C1 segment of cervical spinal cord (tissue), 14 donors: ENCODE measurements at places on chromosomes 11 and 22.

- DNase-seq: no peak
Observed at GRCh38 chr22:42610186-42610585, 4.5 kb downstream of the POLDIP3 start.

DNA sequence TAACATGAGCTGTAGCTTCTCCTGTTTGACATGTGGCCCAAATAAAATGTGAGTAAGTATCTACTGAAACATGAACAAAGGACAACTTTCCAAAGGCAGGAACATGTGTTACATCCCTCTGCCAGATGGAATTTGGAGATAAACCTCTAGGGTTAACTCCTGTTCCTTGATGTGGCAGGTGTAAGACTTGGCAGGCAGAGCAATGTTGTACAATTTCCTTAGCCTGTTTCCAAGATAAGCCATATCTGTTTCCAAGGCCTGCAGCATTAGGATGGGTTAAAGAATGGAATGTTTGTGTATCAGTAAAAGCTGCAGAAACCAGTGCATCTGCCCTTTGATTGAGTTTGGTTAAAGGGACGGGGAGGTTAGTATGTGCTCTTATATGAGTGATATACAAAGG is 8.8 kb upstream of the DNAJB13 start:
- no peak for DNase-seq

DNA sequence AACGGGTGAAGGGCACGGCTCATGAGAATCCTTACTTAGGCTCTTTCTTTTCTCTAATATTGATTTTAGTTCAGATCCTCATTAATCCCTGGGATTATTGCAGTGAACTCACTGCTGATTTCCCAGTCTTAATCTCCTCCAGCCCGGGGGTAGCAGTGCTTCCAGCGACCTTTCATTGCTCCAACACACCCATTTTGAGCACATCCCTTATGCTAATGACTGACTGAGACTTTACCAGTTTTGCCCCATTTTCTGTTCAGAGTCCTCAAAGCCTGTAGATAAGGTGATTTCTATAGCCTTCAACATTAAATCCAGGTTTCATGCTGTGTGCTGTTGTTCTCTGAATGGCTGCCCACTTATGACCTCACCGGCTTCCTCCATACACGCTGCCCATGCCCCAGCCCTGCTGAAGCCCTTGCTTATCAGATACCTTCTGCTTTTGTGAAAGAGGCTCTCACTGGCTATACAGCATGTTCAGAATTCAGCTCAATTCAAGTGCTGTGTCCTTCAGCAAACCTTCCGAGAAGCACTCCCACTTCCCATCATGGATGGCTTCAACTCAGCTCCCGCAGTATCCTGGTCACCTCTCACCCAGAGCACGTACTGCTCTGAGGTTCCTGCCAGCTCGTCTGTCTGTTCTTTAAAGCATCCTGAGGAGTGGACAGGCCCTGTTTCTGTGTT is 49.0 kb downstream of the PPFIA1 start:
- no peak for DNase-seq

GRCh38 chr11:76185511-76185910 is 20.8 kb downstream of the WNT11 start:
- DNase-seq: no peak

GRCh38 chr11:27909386-27909785 is 198.6 kb downstream of the KIF18A start:
- DNase-seq: no peak

- no peak for DNase-seq
Observed at GRCh38 chr22:50695421-50696250, 23.0 kb downstream of the SHANK3 start.

DNA sequence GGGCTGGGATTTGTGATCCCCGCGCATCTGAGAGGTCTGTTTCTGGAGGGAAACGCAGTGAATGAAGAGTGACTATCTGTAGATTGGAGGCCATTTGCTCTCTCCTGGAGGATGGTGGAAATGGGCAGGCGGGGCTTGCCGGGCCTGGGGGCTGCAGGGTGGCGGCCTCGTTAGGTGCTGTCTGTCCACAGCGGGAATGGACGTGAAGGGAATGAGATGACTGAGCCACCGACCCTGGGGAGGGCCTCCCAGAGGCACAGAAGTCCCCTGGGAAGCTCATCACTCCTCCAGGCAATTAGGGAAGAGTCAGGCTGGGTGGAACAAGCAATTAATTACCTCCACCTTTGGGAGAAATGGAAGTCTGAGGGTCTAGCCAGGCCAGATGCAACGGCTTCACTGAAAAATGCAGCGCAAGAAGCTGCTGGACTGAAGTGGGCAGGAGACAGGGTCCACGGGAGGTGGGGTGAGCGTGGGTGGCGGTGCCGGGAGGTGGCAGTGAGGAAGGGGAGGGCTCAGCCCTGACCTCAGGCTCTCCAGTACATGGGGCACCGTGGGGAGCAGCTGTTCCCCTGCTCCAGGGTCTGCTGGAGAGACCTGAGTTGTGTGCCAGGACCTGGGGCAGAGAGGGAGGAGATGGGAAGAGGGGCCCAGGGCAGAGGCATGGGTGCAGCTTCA is 524.5 kb downstream of the BRD1 start:
- DNase-seq: no peak

GRCh38 chr22:27734066-27734465 is 67.5 kb downstream of the MN1 start:
- DNase-seq: no peak

GRCh38 chr11:1109918-1110705 is 35.4 kb downstream of the MUC2 start:
- DNase-seq: no peak

- no peak for DNase-seq
Observed at GRCh38 chr11:84292006-84292405, 1005.8 kb upstream of the CCDC90B start.

DNA sequence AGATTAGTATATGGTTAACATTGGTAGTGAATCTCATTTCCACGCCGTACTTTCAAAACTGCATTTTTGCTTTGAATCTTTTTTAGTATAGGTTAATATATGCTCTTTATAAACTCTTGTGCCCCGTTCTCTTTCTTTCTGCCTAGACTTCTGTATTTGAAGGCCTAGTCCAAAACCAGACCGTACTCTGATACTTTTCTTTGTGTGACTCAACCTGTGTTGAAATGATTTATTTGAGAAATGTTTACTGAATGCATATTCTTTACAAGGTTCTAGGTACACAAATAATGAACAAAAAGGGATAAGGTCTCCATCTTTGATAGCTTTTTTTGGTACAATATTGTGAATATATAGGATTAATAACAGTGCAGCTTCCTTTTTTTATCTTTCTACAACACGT is 68.3 kb downstream of the HIPK3 start:
- DNase-seq: no peak

DNA sequence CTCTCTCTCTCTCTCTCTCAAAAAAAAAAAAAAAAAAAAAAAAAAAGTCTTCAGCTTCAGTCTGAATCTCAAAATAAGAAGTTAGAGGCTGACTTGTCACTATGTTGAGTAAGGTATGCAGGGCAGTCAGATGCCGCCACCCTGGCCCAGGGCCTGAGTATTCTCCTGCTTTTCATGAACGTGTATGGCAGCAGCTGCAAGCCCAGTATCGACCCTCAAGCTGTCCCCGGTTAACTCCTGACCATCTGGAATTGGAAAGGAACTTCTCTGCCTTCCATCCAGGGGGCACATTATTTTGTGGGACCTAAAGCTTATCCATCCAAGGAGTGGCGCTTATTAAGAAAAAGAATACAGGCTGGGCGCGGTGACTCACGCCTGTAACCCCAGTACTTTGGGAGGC is 11.4 kb downstream of the MRGPRD start:
- no peak for DNase-seq
